Stimulated activated CD4-positive, alpha-beta T cell treated with anti-CD3 and anti-CD28 coated beads, TNF-alpha, amount 100 ng/mL, for 48 hours (primary cell): ENCODE measurements at places on chromosomes 5 and 9.

DNA sequence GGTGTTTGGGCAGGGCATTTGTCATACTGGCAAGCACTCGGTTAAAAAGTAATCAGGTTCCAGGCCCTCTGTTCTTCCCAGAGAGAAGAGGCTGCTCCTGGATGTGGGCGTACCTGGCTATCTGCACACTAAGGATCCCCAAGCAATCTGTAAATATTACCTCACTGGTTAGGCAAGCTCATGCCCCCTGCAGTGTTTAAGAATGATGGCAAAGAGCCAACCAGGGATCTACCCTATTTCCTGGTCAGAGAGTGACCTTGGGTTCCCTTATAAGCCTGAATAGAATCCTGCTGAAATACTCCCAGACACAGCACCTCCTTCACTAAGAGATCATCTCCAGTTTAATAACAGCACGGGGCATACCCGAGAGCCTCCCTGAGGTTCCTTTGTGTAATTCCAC is 181.2 kb downstream of the PIK3R1 start:
- DNase-seq = no peak

GRCh38 chr5:81853030-81853357 is 102.1 kb upstream of the SSBP2 start:
- DNase-seq = no peak

DNA sequence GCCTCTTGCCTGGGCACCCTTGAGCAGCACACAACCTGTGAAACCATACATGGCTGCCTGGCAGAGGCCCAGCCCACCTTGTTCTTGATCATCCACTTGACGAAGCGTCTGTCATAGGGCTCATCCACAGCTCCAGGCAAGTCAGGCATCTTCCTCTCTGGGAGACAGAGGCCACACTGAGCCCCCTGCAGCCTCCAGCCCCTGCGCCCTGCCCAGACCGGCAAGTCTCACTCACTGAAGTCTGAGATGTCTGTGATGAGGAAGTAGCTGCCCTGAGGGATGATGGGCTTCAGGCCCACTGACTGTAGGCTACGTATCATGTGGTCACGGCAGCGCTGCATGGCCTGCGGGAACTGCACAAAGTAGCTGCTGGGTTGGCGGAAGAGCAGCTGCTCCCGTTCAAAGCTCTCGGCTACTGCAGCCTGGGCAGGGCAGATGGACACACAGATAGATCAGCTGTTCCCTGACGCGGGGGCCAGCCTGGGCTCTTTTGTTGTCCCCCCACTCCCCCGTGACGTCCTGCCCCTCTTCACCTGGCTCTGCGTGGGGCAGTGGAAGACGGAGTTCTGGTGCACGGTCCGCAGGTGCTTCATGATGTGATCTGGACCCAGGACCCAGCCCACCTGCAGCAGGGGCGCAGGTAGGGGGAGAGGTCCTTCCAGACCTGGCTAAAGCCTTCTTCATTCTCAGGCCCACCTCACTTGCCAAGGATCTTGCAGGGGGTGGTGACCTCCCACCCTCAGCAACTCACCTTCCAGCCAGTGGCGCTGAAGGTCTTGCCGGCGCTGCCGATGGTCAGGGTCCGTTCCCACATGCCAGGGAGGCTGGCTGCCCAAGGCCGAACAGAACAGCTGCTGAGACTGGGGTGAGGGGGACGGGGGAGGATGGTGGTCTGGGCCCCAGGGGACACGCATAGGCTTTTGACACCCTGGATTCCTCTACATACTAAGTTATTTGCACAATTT is 5.9 kb upstream of the SPOUT1 start:
- no peak for DNase-seq

GRCh38 chr9:87006956-87007355 is 59.6 kb upstream of the GAS1 start:
- no peak for DNase-seq

DNA sequence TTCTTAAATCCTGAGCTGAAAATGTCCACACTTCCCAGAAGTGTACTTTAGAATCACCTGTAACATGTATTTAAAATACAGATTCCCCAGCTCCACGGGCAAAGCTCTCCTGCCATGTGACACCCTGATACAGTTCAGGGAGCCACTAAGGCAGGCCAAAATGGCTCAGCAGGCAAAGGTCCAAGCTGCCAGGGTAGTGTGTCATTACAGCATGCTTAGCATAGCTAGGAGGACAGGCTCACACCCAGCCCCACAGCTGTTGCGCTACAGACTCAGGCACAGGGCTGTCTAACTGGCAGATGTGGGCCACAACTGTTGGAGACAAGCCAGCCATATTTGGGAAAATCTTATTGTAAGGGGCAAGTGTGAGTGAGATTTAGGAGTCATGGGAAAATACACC is 73.0 kb downstream of the C9orf85 start:
- DNase-seq = no peak

DNA sequence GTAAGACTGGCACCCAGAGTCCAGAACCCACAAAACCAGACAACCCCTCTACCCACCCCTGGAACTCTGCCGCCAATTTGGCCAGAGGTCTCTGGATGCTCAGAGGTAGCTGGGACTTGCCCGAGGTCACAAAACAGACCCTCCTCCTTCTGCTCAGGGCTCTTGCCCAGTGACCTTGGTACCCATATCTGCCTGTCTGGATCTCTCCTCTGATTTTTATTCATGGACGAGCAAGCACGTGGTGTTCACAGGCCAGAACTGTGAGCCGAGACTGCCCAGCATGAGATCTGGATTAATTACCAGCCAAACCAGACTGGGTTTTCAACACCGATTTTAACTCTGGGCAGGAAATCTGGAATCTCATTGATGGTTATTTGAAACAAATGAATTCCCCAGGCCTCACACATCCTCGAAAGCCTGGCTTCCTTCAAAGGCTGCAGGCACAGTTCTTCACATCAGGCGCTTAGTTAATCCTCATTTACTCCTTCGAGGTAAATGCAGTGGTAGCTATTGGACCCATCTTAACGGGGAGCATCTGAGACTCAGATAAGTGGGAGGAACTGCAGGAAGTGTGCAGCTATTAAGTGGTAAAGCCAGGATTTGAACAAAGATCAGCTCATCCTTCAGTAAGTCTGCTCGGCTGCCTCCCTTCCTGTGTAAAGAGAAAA is 21.4 kb downstream of the COL27A1 start:
- DNase-seq = no peak

GRCh38 chr9:129900263-129901027 is 65.2 kb downstream of the USP20 start:
- DNase-seq = no peak

GRCh38 chr5:159342840-159343239 is 12.6 kb upstream of the IL12B start:
- no peak for DNase-seq

GRCh38 chr5:134507452-134507851 is 18.0 kb upstream of the JADE2 start:
- DNase-seq = no peak

- DNase-seq = no peak
Observed at GRCh38 chr9:69317894-69318293, 7.1 kb upstream of the ENTREP1 start.

DNA sequence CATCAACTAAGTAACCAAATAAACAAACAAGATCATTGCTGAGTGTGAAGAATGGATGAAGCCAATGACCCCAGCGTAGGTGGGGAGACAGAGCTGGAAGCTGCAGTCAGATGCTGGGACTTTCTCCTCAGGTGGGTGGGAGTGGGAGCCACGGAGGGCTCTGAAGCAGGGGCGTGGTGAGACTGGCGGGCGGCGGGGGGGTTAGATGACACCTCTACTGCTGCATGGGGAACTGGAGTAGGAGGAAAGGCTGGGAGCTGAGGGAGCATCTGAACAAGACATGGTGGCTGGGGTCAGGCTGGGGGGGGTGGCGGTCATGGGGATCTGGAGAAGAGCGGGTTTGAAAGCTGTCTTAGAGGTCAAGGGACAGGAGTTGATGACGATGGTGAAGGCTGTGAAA is 193.8 kb downstream of the C9orf50 start:
- no peak for DNase-seq

DNA sequence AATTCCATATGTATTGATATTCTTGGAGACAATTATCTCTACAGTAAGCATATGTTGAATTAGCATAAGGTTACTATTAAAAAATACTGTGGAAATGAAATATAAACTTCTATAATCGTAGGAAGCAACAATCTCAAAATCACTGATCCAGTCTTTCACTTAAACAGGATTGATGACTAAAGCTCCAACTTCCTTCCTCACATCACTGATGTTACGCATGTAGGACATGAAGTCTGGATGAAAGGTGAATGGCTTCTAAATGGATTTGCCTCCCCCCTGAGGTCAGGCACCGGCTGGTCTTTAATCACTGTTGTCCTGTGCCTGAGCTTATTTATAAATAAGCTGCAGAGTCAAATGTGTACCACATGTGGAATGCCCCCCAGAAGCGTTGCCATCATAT is 157.1 kb upstream of the NFIB start:
- no peak for DNase-seq

DNA sequence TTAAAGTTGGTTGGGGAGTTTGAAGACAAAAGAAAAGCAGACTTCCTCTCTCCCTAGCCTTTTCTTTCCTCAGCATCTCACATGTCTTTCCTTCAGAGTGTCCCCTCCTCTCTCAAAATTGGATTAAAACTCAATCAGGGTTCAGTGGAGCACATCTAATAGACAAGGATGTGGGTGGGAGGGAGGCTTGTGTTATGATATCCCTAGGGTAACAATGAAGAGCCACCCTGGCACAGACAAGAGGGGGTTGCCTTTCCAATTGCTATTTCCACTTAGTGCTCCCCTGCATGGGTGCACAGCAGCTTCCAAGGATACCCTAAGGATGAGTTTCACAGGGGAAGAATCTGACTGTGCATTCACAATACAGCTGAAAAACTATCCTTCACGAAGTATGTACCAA is 585.2 kb upstream of the C9orf72 start:
- no peak for DNase-seq

DNA sequence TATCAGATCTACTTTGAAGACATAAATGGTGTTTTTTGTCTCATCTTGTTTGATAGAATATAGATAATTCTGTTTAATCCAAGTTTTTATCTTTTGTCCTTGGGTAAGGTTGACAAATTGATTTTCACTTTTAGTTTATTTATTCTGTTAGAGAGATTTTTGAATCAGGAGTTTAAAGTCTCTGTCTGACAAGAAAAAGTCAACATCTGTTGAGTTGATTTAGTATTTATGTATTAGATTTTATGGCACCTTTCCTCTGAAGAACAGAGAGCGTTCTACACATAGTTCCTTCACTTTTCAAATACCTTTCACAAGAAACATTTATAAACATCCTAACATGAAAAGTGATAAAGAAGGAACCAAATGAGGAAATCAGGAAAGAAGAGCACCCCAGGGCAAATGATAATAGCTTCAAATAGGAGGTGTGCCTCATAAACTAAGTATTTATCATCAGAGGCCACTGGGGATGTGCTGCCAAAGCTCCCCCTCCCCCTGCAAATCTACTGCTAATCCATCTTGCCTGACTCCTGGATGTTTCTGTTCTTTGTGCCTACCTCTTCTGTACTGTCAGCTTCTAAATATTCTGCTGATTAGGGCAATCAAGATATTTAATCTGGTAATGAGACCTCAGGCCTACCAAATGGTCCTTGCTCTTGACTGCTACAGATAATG is 457.7 kb upstream of the CHD1 start:
- no peak for DNase-seq

GRCh38 chr5:85921590-85921989 is 696.2 kb upstream of the COX7C start:
- no peak for DNase-seq

DNA sequence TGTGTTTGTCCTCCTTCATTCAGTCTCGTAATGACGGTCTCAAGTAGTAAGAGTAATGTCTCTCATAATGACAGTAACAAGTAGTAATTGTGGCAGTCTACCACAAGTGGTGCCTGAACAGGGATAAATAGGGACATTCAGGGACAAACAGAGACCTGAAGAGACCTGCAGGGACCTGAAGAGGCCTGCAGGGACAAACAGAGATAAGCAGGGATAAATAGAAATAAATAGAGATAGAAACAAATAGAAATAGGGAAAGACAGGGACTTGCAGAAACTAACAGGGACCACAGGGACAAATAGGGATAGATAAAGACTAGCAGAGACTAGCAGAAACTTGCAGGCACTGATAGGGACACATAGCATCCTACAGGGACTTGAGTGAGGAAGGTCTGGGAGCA is 7.9 kb downstream of the UGT3A2 start:
- DNase-seq = no peak

DNA sequence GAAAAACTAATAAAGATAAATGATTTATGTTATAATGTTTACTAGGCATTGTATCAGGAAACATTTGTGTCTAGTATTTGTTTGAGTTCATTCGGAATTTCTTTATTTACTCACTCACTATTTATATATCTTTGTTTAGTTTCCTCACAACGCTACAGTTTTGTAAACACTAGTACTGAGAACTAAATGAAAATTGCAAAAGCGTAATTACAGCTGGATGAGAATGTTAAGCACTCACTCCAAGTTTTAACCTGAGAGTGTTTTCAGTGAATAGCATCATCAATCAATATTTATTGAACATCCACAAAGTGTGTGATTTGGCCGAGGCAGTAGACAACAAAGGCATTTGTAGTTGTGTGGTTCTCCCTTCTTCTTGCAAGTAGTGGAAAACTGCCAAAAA is 969.6 kb upstream of the DMAC1 start:
- no peak for DNase-seq

GRCh38 chr5:94812232-94812631 is 193.8 kb downstream of the SLF1 start:
- DNase-seq = no peak

GRCh38 chr5:41896230-41896629 is 7.9 kb upstream of the RIMOC1 start:
- DNase-seq = no peak

DNA sequence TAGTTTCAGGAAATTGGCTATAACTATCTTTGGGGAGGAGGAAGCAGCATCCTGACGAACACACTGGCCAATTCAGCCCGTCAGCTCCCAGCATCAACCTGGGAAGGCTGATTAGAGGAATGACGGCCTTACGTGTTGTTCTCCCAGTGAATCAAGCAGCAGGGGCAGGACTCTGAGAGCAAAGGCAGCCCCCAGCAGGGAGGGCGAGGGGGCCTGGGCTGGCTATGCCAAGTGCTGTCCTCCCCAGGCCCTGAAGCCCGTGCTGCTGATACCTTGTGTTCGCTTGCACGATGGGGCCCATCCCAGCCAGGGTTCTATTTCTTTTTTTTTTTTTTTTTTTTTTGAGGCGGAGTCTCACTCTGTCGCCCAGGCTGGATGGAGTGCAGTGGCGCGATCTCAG is 254.1 kb downstream of the FSTL4 start:
- DNase-seq = no peak

DNA sequence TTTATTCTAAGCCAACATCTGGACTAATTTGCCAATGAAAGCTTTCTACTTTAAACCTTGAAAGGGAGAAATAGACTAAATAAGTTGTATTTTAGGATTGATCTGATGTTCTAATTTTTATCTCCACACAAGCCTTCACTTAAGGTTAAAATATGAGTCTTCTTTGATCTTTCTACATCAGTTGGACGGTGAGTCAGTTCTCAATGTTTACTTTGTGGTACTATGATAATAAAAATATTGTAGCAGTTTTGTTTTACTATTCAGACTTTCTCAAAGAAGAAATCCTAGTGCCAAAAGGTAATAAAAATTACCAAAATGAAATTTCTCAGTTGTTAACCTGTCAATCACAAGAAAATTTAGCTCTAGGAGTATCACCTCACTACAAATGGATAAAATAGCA is 203.5 kb upstream of the RGMB start:
- no peak for DNase-seq

- DNase-seq = no peak
Observed at GRCh38 chr5:72597456-72597948, 90.3 kb upstream of the ZNF366 start.

GRCh38 chr5:113164021-113164420 is 187.4 kb downstream of the DCP2 start:
- DNase-seq = no peak
